ENCODE measurements at places on chromosomes 5 and 9.

GRCh38 chr5:135245521-135246499 is 153.2 kb downstream of the MACROH2A1 start:
- DNase-seq = no peak

- no peak for DNase-seq
These were observed 125.3 kb downstream of the SYK start for GRCh38 chr9:90926936-90927335.

GRCh38 chr5:116827078-116827477 is 252.5 kb upstream of the SEMA6A start:
- no peak for DNase-seq

- no peak for DNase-seq
These were observed 139.8 kb upstream of the RPS23 start for GRCh38 chr5:82417776-82418607.

GRCh38 chr5:180080486-180081280 is 9.1 kb upstream of the RNF130 start:
- no peak for DNase-seq

DNA sequence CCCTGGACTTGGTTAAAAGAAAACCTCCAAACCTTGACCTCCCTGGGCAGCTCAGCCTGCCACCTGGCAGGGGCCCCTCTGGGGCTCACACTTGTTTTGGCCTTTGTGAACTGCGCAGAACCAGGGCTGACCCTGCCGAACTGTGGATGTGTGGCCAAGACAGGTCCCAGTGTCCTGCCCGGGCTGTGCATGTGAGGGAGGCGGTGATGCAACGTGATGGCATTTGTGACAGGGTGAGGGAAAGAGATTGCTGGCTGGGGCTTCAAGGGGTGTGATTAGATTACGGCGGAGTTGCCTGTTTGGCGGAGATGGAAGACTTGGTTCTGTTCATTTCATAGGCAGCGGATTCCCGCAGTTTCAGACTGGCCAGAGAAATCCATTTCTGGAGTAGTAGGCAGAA is 30.4 kb upstream of the NKX2-5 start:
- DNase-seq = no peak

DNA sequence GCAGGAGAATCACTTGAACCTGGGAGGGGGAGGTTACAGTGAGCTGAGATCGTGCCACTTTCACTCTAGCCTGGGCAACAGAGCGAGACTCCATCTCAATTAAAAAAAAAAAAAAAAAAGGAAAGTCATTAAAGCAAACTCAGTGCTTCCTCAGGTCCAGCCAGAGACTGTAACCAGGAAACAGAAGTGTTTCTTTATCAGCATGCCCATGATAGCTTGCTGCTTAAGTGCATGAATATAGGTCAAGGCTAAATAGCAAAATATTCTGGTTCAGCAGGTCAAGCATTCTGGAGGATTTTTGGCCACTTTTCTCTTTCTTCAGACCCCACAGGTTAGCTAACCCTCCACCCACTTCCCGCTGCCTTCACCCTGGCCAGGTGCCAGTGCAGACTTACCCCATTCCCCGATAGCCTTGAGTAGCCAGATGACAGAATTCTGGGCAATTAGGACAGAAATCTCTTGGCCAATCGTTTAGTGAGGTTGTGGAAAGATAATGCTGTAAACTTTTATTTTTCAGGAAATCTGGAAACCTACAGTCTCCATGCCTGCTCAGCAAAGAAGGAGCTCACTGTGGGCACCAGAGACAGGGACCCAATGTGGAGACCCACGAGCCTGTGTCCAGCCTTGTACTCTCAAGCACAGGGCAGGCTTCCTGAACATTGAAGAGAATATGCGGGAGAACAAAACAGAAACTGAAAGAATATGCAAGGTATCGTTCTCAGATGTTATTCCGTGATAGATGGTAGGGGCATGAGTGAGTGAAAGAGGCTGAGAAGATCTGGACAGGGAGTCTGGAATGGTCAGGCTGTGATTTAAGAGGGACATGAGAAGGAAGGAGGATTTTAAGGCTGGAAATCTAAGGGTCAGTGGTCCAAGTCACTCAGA is 4.2 kb upstream of the UGT3A2 start:
- DNase-seq = no peak

GRCh38 chr5:77208507-77209163 is 1.8 kb upstream of the PDE8B start:
- DNase-seq = no peak

- no peak for DNase-seq
These were observed 602 bp upstream of the CD274 start for GRCh38 chr9:5449521-5450358.

- no peak for DNase-seq
These were observed 12.1 kb downstream of the FEM1C start for GRCh38 chr5:115532517-115532916.

DNA sequence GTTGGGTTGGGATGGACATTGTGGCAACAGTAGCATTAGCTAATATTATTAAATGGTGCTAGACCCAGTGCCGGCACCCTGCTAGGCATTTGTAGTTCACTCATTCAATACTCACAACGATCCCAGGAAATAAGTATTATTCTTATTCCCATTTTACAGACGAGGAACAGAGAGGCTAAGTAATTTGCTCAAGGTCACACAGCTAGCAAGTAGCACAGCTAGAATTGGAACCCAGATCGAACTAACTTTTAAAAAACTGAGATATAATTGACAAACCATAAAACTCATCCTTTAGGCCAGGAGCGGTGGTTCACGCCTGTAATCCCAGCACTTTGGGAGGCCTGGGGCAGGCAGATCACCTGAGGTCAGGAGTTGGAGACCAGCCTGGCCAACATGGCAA is 79.5 kb downstream of the SH3PXD2B start:
- no peak for DNase-seq

GRCh38 chr5:124663101-124663506 is 83.3 kb downstream of the ZNF608 start:
- no peak for DNase-seq

DNA sequence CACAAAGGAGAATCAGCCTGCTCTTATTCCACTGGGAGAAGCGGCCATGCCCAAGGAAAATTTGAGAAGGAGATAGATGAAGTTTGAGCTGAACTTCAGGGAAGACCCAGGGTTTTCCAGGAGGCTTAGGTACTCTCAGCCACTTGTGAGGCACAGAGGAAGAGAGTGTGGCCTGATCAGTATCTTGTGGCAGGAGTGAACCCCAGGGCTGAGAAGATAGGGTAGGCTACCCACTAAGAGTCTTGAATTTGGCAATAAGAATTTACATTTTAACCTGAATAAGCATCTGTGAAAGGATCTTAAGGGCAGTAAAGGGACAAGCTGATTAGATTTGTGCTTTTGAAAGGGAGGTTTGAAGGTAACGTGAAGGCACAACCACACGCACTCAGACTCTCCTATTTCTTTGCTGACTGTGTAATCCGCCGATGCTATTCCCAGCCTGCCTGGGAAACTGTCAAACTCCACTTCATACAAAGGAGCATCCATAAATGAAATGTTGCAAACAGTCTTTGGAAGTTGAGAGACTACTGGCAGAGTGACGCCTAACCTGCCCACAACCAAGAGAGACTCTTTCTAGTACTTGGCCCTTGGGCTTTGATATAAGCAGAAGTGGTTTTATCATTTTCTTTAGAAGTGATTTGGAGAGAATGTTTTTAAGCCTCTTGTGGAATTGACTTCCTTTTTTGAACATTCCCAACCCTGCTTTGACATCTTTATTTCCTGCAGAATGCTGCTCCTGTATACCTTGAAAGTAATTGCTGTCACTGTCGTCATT is 108.2 kb upstream of the VCAN start:
- DNase-seq = no peak

GRCh38 chr9:129344641-129345495 is 166.8 kb upstream of the IER5L start:
- no peak for DNase-seq

DNA sequence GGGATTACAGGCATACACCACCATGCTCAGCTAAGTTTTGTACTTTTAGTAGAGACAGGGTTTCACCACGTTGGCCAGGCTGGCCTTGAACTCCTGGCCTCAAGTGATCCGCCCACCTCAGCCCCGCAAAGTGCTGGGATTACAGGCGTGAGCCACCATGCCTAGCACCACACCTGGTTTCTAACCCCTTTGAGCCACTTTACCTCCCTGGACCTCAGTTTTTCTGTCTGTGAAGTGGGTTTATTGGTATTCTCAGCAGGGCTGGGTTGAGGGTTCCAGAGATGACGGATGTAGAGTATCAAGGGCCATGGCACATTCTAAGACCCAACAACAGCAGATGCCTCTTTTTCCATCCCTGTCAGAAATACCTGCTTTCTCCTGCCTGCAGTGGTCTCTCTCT is 38.6 kb downstream of the AMBP start:
- no peak for DNase-seq

- no peak for DNase-seq
These were observed 6.5 kb downstream of the ANKRA2 start for GRCh38 chr5:73558950-73559349.

DNA sequence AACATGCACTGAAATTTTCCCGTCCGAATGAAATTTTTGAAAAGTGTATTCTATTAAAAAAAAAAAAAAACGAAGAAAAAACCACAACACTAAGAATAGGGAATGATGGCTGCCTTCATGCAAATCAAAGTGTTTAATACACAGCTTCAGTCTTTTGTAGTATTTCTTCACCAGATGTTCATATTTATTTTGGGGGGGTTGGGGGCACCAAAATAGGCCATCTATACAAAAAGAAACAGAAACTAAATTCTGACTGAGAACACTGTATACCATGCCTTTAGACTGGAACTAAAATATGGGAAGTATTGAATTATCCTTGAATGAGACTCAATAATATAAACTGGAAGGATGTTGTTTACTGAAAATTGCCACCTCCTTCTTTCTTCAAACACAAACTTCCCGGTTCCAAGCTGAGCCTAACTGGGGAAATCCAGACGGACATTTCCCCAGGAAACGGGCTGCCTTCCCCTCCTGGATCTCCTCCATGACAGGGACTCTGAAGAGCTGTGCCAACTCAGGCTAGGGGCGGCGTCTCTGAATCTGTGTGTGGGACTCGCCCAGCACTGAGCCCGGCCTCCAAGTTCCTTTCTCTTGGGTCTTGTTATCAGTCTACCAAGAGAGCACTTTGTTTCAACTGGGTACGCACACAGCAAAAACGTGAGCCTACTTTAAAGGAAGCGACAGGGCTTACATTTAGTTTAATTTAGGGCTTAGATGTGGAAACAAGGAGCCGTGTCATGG is 511.3 kb upstream of the ADAMTS16 start:
- no peak for DNase-seq

- no peak for DNase-seq
These were observed 2.9 kb downstream of the DNAJB5 start for GRCh38 chr9:34992376-34992951.

- no peak for DNase-seq
These were observed 32.1 kb upstream of the CLPTM1L start for GRCh38 chr5:1376981-1377380.

- peak; percentile 3 for DNase-seq
These were observed 1.7 kb downstream of the ADAMTS16 start for GRCh38 chr5:5141625-5142525.

GRCh38 chr5:128681096-128681495 is 143.1 kb upstream of the FBN2 start:
- no peak for DNase-seq

GRCh38 chr5:118552146-118552545 is 436.2 kb downstream of the DTWD2 start:
- no peak for DNase-seq

DNA sequence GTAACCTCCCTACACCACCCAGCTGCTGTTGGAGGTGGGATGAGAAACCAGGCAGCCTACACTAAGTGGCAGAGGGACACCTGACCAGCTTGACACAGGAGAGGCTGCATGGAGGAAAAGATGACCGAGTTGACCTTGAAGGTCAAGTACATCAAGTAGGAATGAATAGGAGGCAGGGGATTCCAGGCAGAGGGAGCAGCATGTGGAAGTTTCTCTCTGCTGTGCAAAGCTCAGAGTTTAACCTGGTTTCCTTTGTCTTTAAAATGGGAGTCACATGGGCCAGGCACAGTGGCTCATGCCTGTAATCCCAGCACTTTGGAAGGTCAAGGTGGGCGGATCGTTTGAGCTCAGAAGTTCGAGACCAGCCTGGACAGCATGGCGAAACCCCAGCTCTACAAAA is 32.6 kb downstream of the SPRY4 start:
- DNase-seq = no peak

DNA sequence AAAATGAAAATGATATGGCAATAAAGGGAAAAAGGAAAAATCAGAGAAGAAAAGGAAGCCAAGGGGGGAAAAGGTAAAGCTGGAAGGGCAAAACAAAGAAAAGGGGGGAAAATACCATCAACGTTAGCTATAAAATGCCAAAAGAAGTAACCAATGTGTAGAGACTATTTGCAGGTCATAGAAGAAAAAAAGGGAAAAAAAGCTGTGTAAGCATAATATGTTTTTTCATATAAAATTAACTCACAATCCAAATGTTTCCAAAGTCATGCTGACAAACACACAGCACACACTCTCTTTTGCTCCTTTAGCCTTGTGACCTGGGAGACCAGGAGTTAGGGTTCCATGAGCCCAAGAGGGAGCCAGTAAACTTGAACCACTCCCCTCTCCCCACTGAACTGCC is 18.2 kb downstream of the FBN2 start:
- no peak for DNase-seq

DNA sequence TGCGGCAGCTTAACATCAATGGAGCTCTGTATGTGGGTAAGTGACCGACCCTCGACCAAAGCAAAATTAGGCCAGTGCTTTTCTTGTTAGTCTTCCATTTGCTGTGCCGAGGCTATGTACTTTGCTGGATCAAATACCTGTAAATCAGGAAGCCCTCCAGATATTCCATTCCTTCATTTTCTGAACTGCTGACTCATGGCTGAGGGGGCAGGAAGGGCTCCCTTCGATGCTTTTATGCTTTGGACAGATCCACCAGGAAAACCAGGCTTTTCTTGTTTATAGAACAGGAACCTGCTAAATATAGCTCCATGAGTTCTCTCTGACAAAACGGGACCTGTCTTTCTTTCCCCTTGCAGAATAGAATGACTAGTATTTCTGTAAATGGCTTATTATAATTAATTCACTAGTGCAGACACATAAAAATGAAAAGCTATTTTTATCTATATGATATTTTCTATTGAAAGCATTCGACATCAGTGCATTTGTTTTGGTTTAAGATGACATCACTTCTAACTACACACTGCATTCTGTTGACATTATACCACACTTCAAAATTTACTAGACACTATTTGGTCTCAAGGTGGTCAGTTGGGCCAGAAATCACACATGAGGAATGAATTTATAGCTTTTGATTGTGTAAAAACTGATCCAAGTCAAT is 93.3 kb downstream of the LIFR start:
- DNase-seq = no peak

GRCh38 chr5:134524826-134525682 is at the start of gene JADE2:
Gene JADE2, plus strand, starts transcription at chr5:134525670. Its CDS starts 10,188 bp downstream, at chr5:134535858.
- DNase-seq = peak; percentile 72

- no peak for DNase-seq
These were observed 94.9 kb upstream of the TNC start for GRCh38 chr9:115212832-115213231.

DNA sequence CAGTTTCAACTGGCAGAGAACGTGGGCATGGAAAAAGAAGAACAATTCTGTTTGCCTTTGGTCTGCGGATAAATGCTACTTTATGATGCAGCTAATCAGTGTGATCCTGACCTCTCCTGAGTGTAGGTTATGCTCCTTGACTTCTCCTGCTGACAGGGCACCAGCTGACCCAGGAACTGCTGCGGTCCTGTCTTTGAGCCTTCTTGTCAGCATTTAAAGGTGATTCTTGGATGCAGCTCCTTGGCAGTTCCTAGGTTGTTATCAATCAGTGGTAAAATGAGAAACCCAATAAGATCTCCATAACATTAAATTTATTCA is 150.3 kb upstream of the FGF10 start:
- DNase-seq = no peak
